Sciatic nerve (tissue), 2 donors: ENCODE measurements at places on chromosomes 2 and 18. TPM values are rescaled to one million over a fixed set of nuclear protein-coding genes. Genes with fewer than 3 reads are reported as not detected.

GRCh38 chr2:191942090-191942738 is 95.3 kb upstream of the CAVIN2 start:
- no peak for DNase-seq

DNA sequence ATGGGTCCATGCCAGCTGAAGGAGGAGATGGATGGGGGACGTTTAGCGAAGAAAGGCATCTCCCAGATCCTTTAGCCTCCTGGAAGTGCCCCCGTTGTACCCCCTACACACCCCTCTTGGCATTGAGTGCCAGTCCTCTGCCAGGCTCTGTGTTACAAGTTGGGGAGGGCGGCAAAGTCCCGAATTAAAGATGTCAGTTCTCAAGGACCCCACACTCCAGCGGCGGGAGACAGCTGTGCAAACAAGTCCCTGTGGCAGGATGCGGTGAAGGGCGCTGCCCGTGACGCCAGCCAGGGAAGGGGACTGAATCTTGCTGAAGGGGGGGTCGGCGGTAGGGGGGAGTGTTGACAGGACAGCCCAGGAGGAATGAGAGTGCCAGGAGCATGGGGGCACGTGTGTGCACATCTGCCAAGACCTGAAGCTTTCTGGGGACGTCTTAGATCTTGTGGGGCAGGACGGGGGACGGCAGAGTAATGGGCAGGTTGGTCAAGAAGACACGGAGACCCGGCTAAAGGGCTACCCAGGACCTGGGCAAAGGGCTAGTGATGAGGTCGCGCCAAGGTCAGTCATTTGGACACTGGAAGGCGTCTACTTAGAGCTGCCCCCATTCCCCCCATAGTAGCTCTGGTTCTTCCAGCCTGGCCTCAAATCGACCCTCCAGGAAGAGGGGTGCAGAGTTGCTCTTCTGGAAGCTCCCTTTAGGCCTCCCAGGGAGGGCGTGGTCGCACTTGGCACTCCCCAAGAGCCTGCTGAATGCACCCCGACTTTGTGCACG is 2.8 kb upstream of the CTDSP1 start:
- DNase-seq, result peak; percentile 87

DNA sequence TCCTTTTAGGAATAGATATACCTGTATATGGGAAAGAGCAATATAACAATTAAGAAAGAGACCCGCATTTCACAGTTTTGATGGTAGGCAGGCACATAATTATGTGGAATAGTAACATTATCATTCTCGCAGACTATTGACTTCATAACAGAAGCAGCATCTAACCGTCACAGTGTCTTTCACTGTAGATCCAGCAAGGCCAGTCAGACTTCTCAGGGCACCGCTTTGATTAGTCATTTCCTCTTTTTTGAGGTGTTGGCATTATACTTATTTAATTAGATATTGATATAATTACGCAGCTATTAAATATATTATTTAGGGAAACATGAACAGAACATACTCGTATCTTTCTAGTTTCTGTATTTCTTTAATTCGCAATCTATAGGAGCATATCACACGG is 176.4 kb downstream of the NAPG start:
- DNase-seq, result no peak

DNA sequence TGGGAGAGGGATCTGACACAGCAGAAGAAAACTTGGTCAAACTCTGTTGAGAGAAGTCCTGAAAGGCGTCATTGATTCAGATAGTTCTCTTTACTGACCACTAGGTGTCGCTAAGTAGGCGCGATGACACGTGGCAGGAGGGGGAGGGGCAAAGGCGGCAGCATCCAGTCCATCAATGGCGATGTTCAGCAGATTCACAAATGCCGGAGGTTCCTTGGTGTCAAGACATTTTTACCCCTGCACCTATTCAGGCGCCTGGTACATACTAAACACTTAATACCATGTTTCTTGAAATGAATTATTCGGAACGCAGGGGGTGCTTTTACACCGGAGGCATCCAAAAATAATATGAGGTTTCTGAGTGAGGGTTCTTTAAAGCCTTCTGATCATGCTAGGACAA is 3.0 kb upstream of the PLEK start:
- peak; percentile 82 for DNase-seq

GRCh38 chr2:206392118-206392517 is 51.2 kb upstream of the ADAM23 start:
- DNase-seq, result no peak

- no peak for DNase-seq
Measured at GRCh38 chr2:170122883-170123547, 54.9 kb upstream of the MYO3B start.

DNA sequence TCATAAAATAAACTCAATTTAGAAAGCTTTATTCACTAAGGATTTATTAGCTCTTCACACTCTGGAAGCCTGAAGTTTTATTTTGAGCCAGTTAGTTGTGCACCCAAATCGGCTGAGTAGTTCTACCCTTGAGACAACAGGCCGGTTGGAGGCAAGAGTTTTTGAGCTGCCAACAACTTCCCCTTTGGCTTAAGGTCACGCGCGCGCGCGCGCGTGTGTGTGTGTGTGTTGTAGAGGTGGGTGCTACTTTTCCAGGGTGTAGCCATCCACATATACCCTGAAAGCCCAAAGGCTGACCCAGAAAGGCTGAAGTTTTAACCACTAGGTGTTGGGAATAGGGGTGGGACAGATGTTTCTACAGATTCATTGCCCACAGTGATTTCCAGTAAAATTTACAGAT is 150.2 kb upstream of the LHCGR start:
- peak; percentile 73 for DNase-seq

- no peak for DNase-seq
Measured at GRCh38 chr2:180443888-180444287, 436.8 kb upstream of the CWC22 start.

- DNase-seq, result no peak
Measured at GRCh38 chr2:213834746-213835145, 550.5 kb downstream of the SPAG16 start.

- DNase-seq, result no peak
Measured at GRCh38 chr18:41096504-41096903, 858.5 kb upstream of the PIK3C3 start.

The SLC30A3 gene
- not detected for total RNA-seq

GRCh38 chr2:27887830-27888229 is 2.4 kb downstream of the RBKS start:
- no peak for DNase-seq

DNA sequence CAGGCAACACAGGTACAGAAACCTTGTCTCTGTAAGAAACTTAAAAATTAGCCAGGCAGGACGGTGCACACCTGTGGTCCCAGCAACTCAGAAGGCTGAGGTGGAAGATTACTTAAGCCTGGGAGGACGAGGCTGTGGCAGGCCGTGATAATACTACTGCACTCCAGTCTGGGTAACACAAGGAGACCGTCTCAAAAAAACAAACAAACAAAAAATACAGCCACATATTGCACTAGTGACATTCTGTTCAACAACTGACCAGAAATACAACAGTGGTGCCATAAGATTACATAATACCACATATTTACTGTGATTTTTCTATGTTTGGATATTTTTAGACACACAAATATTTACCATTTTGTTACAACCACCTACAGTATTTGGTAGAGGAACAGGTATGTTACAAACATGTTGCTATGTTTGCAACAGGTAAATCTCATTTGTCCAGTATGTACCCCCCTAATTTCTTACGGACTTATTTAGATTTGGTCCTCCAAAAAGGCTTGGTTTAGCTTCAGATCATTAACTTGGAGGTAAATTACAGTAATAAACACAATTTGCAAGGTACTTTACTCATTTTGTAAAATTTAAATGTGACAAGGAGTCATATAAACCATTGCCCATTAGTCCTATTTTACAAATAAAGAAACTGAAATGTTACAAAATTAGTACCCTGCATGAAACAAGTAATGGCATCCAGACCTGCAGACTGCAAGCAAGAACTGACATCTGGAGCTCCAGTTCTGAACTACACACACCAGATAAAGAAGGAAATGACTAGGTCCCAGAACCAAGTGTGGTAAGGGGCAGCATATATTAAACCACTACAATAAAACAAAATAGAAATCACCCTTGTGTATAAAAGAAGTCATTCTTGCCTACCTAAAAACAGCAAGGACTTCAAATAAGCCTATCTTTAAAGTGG is 36.8 kb downstream of the TRIP12 start:
- DNase-seq, result no peak

- DNase-seq, result no peak
Measured at GRCh38 chr2:74095632-74096031, 52.1 kb downstream of the BOLA3 start.

The PCARE gene
- 0.53 TPM for total RNA-seq

GRCh38 chr18:22257022-22257543 is 87.7 kb downstream of the GATA6 start:
- no peak for DNase-seq

- DNase-seq, result no peak
Measured at GRCh38 chr2:119338272-119338671, 28.4 kb downstream of the C2orf76 start.

The GCKR gene
- total RNA-seq, result 0.71 TPM

The TTL gene
- 36.7 TPM for total RNA-seq

DNA sequence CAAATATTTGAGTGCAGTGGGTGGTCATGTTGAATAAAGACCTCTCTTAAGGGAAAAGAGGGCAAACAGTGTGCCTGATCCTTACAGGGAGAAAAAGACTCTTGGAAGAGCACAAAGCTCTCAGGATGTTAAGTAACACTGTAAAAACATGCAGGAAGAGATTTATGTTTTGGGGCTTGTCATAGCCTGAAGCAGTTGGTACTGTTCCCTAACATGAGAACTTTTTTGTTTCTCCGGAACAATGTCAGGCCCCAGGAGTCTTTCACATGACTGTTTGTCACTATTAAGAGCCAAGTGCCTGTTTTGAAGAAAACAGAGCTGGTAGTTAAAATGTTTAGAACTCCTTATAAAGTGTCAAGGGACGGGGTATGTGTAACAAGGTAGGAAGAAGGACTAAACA is 83.7 kb upstream of the B3GNT2 start:
- no peak for DNase-seq
